ENCODE measurements at places on chromosomes 11 and 22.

DNA sequence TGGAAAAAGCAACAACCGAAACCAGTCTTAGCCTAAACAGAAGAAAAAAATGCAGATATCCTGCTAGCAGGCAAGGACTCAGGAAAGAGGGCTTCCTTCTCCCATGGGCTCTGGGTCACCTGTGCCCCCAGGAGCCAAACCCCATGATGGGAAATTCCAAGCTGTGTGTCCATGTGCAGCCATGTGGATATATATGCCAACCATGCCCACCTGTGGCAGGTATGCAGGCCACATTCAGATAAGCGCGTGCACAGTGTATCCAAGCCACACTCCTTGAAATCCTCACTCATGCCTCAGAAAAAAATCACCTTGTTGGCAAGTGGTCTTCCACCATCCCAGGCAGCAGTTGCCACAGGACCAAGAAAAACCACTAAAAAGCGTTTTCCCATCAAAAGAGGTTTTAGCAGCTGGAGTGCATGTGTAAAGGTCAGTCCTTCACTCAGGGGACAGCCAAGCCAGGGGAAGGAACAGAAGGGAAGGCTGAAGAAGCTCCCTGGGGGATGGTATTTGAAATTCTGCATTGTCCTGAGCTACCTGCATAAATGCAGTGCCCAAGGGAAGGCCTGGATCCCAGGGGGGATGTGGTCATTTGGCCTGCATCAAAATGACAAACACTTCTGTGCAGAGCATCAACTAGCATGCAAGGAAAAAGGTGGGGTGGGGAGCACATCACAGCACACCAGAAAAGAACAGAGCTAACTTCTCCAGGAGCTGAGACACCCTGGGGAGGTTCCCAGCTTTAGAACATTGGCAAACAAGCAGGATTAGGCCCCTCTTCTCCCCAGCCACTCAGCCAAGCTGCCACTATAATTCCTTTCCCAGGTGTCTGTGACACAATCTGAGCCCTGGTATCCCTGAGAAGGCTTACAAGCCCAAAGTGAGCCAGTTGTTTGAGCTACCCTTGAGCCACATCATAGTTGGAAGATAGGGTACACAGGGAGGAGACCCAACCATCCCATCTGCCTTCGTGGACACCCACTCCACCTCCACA lies 76.2 kb downstream of the GALNT18 start:
- no peak for DNase-seq

DNA sequence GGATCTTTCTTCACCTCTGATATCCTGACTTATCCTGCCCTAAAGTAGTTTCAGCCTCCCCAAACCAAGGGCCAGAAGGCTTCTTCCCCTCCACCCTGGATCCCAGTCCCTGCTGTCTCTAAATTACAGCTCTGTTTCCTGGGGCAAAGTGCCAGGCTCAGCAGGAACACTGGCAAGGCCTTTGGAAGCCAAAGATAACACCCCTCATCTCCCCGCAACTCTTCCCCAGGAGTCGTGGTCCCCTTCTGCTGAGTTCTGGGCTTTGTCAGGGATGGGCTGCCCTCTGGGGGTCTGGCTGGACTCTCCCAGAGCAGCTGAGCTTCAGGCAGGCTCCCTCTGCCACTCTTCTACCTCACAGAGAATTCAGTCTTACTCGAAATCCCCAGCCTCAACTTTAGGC lies 53.8 kb upstream of the AMPD3 start:
- no peak for DNase-seq

GRCh38 chr11:17412488-17413180 lies 24.2 kb upstream of the KCNJ11 start:
- DNase-seq, result no peak

DNA sequence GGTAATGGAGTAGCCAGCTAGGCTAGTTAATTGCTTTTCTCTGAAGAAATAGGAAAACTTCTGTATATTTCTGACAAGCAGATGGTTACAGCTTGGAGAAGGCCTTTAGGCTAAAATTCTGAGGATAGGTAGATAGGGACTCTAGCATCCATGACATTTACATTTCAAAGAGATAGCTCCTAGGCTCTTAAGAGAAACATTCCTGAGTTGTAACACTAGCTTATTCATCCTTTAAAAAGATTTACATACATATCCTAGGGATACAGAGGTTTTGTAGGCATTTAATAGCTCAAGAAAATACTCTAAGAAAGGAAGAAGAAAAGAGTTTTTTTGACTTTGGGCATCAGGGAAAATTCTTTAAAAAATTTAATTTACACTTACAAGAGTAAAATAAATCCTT lies 130.9 kb upstream of the CCDC179 start:
- DNase-seq, result no peak

DNA sequence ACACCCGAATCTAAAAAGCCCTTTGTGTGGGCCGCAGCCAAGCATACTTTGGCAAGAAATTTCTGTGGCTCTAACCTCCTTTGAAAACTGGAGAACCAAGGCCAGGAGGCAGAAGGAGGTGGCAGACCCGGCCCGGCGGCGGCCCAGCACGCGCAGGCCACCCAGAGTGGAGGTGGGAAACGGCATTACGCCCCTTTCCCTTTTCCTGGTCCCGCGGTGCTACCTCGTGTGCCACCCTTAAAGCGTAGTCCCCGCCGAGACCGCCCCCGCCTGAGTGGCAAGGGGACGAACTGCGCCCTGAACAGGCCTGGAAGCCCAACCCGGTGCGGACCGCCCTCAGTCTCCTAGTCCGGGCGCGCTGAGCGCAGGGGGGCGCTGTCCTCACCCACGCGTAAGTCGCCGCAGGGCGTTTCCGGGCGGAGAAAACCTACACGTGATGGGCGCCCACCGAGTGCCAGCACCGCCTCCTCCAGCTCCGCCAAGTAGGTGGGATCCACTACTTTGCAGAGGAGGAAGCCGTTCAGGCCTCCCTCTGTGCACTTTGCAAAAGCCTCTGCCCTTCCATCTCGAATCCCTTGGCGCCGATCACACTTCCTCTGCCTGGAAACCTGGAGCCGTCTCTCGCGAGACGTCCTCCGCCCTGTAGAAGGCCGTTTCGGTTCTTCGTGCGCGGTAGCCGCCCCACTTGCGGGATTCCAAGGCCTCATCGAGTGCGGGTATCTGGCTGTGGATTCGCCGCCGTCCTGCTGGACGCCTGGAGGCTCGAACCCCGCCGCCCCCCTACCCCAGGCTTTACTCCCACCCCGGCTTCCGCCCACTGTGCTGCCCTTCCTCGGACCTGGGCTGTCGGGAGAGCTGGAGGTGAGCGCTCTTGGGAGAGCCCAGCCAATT lies at the start of gene ACCS:
TSS of gene ACCS (plus strand) at position 430 of the 891 bp plus-strand sequence. CDS start 1,358 bp downstream, outside the sequence.
- DNase-seq, result peak; percentile 73

DNA sequence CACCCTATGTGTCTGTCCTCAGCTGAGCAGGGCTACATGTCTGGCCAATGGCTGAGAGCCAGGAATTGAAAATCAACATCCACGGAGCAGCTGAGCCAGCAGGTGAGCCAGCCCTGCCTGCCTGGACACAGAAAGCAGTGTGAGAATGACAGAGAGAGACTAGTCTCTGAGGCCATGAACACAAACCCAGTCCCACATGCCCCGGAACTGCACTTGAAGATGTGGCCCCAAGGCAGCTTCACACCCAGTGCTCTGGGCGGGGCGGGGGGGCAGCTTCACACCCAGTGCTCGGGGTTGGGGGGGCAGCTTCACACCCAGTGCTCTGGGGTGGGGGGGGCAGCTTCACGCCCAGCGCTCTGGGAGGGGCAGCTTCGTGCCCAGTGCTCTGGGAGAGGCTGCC lies 37.6 kb downstream of the TRMU start:
- DNase-seq, result no peak

- DNase-seq, result no peak
Measured at GRCh38 chr11:132455044-132455443, 1077.3 kb downstream of the OPCML start.

GRCh38 chr11:5476186-5476819 lies 12.2 kb upstream of the OR52D1 start:
- DNase-seq, result peak; percentile 50

GRCh38 chr11:2796091-2796490 lies 89.5 kb downstream of the CDKN1C start:
- no peak for DNase-seq

GRCh38 chr22:39117585-39118191 lies 20.6 kb downstream of the APOBEC3H start:
- DNase-seq, result no peak

- no peak for DNase-seq
Measured at GRCh38 chr11:73554671-73555320, 43.1 kb downstream of the FAM168A start.

GRCh38 chr11:3977078-3977477 lies 117.5 kb upstream of the RRM1 start:
- DNase-seq, result no peak

GRCh38 chr11:100910808-100911207 lies 218.8 kb downstream of the PGR start:
- no peak for DNase-seq
